ENCODE measurements at places on chromosomes 1 and 21. TPM values are rescaled to one million over a fixed set of nuclear protein-coding genes. Genes with fewer than 3 reads are reported as not detected.

C1orf87 gene
- 0.14 TPM for total RNA-seq

PRAMEF11 gene
- 0.19 TPM for total RNA-seq

GABRD gene
- 0.50 TPM for total RNA-seq

RGS1 gene
- 0.36 TPM for total RNA-seq

ANKRD45 gene
- total RNA-seq = 5.0 TPM

GADD45A gene
- 26.7 TPM for total RNA-seq

Measured in motor neuron (in vitro differentiated cells).